ENCODE measurements at places on chromosomes 5 and 9.
A peak's percentile ranks its signal among the peaks of the same experiment; 100 is the strongest.

DNA sequence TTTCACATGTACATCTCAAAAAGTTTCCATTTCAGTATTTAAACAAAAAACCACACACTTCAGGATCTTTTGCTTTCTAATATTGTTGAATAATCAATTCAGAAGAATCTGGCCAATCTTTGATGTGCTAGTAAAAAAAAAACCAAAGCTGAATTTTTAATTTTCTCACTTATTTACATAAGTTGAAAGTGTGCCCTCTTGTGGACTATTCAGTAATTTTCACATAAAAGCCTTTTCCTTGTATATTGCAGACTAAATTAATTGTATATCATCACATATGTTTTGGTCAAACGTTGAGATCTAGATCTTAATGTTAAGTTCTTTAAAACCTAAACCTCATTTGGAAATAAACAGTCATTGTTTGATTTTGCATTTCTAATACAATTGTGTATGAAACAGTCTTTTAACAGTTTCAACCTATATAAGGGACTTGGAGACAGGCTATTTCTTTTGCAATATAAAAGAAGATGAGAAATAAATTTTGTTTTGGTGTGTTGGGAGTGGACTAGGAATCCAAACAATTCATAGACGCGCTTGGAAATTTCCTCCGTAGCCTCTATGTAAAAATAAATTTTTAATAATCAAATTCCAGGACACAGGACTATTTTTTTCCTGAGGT, 68.1 kb downstream of the NIPBL start:
- peak; percentile 69 for DNase-seq

GRCh38 chr5:146076455-146076854, 28.9 kb downstream of the PLAC8L1 start:
- no peak for DNase-seq

DNA sequence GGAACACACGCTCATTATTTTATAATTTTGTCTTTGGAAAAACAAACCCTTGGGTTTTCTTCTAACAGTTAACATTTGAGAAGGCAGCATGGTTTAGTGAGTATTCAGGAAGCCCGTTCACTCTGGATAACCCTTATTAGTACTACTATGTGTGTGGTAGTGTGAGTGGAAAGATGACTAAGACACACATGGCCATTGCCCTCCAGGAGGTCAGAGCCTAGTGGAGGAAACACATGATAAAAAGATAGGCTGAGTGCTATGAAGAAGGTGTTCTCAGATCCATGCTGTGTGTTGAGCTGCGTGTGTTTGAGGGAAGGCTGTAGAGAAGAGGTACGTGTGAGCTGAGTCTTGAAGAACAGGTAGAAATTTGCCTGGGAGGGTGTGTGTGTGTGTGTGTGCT, 8.4 kb downstream of the C5orf47 start:
- no peak for DNase-seq

DNA sequence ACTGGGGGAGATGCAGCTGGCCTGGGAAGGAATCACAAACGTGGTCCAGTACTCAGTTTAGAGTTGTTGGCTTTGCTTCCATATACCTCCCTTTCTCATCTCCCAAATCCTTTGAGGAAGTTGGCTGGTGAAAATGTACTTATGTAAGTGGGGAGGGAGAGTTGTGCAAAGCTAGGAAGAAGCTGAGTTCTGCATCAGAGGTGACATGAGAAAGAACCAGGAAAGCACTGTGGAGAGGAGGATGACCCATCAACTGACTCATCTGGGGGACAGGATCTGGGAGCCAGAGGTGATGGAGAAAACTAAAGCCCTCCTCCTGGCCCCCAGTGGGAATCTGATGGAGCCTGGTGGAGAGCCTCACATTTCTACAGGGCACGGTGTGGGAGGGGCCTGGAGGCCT, 16.2 kb downstream of the KCNMB1 start:
- DNase-seq: no peak

GRCh38 chr9:90956026-90956810, 154.6 kb downstream of the SYK start:
- peak; percentile 83 for DNase-seq

DNA sequence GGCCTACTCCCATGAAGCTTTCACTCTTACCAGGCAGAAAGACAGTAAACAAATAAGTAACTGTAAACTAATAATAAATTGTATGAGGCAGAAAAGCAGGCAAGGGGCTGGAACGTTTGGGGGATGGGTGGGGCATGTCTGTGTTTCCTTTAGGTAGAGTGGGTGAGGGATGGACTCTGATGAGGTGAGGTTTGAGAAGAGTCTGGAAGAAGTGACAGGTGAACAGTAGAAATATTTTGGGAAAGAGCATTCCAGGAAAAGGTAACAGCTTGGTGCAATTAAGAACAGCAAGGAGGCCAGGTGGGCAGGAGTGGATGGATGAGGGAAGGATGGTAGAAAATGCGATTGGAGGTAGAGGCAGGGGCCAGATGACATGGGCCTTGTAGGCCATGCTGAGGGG, 56.5 kb downstream of the PTTG1 start:
- no peak for DNase-seq

GRCh38 chr5:87020099-87020934, 247.4 kb upstream of the RASA1 start:
- peak; percentile 15 for DNase-seq

- DNase-seq: no peak
Measured at GRCh38 chr9:76486151-76486550, 27.2 kb downstream of the GCNT1 start.

GRCh38 chr5:143968071-143968878, 156.3 kb downstream of the HMHB1 start:
- peak; percentile 87 for DNase-seq

DNA sequence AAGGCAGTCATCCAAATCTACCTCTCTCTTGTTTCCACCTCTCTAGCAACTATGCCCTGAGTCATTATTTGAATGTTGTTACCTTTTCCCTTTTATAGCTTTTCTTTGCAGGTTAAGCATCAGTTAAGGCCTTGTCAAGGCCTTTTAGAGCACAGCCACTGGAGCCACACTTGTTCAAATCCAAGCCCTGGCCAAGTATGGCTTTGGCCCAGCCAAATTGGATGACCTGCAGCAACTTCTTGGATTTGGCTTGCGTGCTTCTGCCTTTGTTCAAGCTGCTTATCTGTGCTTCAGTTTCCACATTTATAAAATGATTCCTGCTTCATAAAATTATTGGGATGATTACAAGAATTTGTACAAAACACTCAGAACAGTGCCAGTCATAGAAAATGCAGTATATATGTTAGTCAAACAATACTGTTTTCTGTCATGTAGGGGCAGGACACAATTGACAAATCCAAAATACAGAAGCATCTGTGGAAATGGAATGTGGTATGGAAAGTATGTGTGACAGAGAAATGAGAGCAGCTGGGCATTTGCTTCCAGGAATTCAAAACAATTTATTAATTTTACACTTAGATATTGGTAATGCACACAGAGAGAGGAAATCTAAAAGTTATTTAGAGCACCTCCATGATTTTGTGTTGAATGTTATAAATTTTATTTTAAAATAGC, 17.9 kb upstream of the RLN1 start:
- DNase-seq: peak; percentile 8

- no peak for DNase-seq
Measured at GRCh38 chr5:994272-994607, 14.4 kb upstream of the NKD2 start.

DNA sequence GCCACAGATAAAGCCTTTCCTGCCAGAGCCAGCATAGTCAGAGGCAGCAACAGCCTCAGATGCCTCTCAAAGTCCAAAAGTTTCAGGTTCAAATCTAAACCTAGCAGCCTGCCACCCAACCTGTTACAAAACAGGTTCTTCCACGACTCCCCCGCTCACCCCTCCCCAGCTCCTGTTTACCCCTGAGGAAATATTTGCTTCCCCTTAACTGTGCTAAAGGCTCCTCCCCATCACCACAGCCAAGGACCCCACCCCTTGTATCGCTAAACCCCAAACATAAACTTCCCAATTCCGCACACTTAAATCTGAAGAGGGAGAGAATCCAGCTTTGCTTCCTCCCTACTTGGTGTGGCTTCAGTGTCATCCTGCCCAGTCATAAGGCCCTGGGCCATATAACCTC, 15.4 kb upstream of the VDAC1 start:
- no peak for DNase-seq

- DNase-seq: peak; percentile 37
Measured at GRCh38 chr9:89815903-89816573, 211.2 kb downstream of the GADD45G start.

- DNase-seq: peak; percentile 77
Measured at GRCh38 chr9:16039218-16039987, 486.6 kb downstream of the CCDC171 start.

GRCh38 chr5:124371111-124371706, 375.2 kb downstream of the ZNF608 start:
- DNase-seq: peak; percentile 6

GRCh38 chr5:167653645-167654106, 637.8 kb upstream of the WWC1 start:
- DNase-seq: peak; percentile 49

DNA sequence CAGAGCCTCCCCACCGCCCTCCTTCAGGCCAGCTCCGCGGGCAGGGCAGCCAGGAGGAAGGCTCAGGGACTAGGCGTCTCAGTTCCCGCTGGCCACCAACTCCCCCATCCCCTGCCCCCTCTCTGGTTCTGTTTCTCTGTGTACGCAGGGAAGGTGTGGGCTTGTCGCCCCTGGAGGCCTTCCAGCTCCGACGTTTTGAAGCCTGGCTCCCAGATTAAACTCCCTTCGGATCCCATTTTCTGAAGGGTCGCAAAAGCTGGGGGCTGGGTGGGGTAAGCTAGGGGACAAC, 346 bp downstream of the ATOX1 start:
- no peak for DNase-seq

- DNase-seq: no peak
Measured at GRCh38 chr5:127094161-127094814, 21.0 kb upstream of the C5orf63 start.

DNA sequence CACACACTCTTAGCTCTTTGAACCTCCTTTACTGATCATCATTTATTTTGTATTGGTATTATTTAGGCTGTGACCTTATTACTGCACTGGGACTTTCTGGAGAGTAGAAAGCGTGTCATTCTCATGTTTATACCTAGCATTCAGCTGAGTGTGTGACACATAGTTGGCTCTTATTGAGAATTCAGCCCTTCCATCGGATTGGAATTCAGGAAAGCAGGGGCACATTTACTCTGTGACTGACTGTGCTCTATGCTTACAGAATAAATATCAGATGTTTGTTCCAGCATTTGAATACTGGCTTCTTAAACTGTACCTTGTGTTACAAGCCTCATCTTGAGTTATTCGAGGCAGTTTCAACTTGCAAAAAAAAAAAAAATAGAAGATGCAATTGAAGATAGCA, 360.9 kb upstream of the DAP start:
- no peak for DNase-seq

GRCh38 chr9:85158512-85158911, 489.0 kb downstream of the NTRK2 start:
- no peak for DNase-seq

- DNase-seq: no peak
Measured at GRCh38 chr5:10451137-10451824, 9.6 kb downstream of the ROPN1L start.

GRCh38 chr5:111134087-111134486, 41.9 kb downstream of the WDR36 start:
- DNase-seq: peak; percentile 76

GRCh38 chr9:134676886-134677285, 35.3 kb downstream of the COL5A1 start:
- no peak for DNase-seq

- no peak for DNase-seq
Measured at GRCh38 chr9:123550012-123550411, 194.0 kb downstream of the CRB2 start.

DNA sequence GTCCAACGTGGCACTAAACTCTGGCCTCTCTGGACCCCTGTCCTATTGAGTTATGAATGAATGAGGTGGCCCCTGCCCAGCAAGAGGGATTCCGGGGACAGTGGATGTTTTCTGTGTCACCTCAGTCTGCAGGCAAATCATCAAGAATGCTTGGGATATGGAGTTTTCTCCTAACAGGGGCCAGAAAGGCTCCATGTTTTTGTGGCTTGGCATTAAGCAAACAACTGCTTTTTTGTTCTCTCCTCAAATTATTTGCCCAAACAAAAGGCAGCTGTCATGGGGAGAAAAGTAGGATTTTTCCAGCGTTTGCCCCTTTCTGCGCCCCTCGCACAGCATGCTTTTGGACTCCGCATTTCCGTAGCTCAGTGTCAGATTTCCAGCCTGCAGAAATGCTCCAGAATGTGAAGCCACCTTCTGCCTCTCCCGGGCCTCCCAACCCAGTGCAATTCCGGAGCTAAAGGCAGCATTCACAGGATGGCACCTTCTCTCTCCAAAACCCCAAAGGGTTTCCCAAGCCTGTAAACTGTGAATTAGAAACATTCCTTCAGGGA, 553.3 kb downstream of the CCDC171 start:
- DNase-seq: no peak
